ENCODE measurements at places on chromosomes 5 and 9.

GRCh38 chr9:97109194-97109811, 70.4 kb upstream of the CTSV start:
- DNase-seq, result peak; percentile 39

GRCh38 chr9:133484671-133485437, 6.0 kb upstream of the SLC2A6 start:
- no peak for DNase-seq

DNA sequence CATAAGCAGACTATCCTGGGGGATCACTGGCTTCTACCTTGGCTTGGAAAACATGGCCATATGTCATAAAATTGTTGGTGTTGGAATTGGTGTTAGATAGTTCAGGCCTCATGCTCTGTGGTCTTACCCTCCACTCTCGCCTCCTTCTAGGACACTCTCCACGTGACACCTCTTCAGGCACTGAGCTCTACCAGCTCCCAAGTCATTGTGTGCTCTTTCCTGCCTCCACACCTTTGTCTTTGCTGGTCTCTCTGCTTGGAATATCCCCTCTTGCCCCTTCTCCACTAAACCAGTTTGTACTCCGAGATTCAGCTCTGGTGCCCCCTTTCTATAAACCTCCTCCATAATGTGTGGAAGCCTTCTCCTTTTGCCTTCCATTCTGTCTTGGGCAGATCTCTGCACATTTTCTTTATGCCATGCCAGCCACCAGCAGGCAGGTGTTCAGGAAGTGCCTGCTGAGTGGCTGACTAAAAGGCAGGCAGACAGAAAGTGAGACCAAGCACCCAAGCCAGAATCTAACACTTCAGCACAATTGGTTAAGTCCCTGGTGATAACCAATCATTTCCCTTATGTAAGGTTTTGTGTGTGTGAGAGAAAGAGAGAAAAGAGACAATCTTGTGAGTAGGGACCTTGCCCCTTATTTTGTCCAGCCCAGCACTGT, 37.7 kb downstream of the SAR1B start:
- DNase-seq, result no peak

GRCh38 chr5:71011194-71011792, 13.8 kb downstream of the NAIP start:
- no peak for DNase-seq

DNA sequence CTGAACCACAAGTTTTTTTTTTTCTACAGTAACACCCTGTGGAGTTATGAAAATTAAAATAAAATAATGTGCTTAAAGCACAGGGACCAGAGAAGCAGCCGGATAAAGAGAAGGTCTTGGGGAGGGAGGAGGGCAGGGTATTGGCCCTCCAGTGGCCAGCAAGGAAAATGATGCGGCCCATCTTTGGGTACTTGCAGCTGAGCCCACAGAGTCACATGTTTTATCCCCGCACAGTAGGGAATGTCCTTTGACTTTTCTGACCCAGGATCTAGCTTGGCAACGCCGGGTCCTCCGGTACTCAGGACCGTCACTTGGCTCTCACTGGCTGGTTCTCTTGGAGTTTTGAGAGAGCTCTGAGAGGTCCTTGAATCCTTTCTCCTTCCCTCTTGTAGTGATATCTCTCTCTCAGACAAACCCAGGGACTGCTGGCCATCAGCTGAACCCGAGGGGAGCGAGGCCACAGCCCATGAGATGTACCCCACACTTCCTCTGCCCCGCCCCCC, 35.3 kb upstream of the HSPA9 start:
- no peak for DNase-seq

DNA sequence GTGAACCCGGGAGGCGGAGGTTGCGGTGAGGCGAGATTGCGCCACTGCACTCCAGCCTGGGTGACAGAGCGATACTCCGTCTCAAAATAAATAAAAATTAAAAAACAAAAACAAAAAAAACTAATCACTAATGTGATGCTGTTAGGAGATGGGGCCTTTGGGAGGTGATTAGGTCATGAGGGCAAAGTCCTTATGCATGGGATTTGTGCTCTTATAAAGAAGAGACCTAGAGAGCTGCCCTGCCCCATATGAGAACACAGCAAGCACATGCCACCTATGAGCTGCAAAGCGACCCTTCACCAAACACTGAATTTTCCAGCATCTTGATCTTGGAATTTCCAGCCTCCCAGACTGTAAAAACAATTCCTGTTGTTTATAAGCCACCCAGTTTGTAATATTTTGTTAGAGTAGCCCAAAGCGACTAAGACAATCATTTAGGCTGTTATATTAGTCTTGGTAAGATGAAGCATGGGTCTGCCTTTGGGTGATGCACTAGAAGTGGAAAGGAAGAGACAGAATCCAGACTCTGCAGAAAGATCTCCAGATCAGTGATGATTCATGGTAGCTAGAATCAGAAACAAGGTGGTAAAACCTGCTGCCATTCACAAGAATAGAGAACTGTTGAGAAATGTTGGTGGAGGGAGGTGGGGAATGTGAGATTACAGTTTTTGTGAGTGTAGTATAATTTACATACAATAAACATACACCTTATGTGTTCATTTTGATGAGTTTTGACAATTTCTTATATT, 26.2 kb downstream of the GPR21 start:
- no peak for DNase-seq
